ENCODE measurements at places on chromosomes 4 and X.

DNA sequence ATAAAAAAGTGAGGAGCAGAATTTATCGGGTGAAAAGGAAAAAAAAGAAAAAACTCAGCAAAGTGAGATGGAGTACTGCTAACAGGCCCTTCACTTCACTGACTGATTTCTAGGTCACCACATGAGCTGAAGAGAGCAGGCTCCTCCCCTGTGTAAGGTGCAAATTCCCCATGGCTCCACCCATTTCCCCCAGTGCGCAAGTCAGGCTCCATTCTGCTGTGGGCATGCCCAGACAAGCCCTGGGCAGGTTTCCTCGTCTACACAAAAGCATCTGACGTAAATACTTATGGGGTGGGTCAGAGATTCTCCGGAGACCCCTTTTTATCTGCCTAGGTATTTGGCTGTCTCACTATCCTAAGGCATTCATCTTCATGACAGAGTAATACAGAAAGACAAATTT, 157.9 kb downstream of the MAGEB5 start:
- DNase-seq, result no peak

- DNase-seq, result no peak
Measured at GRCh38 chr4:25043548-25043947, 12.8 kb upstream of the LGI2 start.

- DNase-seq, result no peak
Measured at GRCh38 chrX:31293409-31293808, 221.6 kb upstream of the FTHL17 start.

DNA sequence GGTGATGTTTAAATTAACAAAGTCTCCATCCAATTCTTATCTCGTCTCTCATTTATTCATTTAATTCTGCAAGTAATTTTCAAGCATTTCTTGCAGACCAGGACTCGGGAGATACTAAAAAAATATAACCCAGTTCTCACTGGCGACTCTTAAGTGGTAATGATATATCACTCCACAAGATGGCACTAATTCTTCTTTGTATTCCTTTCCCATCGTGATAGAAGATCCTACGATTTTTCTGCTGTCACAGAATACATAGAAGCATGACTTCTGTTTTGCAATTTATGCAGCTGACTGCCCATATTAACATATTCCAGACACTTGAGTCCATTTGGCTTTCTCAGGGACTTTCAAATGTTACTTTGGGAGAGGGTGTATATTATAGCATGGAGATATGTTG, 64.0 kb upstream of the FGF13 start:
- DNase-seq, result no peak

- no peak for DNase-seq
Measured at GRCh38 chrX:84873176-84873575, 130.5 kb upstream of the APOOL start.

- no peak for DNase-seq
Measured at GRCh38 chr4:85611661-85612060, 136.7 kb downstream of the ARHGAP24 start.

GRCh38 chrX:19805046-19805690, 82.2 kb downstream of the SH3KBP1 start:
- no peak for DNase-seq

GRCh38 chr4:92599044-92599443, 295.3 kb downstream of the GRID2 start:
- DNase-seq, result no peak
